ENCODE measurements at places on chromosomes 7 and 10.
A peak's percentile ranks its signal among the peaks of the same experiment; 100 is the strongest.

- no peak for DNase-seq
These were observed 290.5 kb upstream of the LRGUK start for GRCh38 chr7:133836666-133837065.

DNA sequence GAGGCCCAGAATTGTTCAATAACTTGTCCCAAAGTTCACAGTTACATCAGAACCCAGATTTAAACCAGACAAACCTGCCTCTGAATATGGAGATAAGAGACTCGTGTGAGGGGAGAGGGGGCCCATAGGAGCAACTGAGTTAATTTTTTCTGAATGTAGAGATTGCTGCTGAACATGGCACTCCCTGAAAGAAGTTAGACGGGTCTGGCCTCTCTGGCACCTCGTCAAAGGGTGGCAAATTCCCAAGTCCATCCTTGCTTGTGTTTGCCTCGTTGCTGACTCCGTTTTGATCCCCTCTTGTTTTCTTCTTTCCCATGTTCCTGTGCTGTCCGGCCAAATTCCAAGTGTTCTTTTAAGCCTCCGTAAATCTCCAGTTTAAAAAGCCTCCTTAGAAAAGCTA lies 35.2 kb upstream of the YAE1 start:
- no peak for DNase-seq

GRCh38 chr7:114722562-114722961 lies 199.3 kb upstream of the MDFIC start:
- no peak for DNase-seq

DNA sequence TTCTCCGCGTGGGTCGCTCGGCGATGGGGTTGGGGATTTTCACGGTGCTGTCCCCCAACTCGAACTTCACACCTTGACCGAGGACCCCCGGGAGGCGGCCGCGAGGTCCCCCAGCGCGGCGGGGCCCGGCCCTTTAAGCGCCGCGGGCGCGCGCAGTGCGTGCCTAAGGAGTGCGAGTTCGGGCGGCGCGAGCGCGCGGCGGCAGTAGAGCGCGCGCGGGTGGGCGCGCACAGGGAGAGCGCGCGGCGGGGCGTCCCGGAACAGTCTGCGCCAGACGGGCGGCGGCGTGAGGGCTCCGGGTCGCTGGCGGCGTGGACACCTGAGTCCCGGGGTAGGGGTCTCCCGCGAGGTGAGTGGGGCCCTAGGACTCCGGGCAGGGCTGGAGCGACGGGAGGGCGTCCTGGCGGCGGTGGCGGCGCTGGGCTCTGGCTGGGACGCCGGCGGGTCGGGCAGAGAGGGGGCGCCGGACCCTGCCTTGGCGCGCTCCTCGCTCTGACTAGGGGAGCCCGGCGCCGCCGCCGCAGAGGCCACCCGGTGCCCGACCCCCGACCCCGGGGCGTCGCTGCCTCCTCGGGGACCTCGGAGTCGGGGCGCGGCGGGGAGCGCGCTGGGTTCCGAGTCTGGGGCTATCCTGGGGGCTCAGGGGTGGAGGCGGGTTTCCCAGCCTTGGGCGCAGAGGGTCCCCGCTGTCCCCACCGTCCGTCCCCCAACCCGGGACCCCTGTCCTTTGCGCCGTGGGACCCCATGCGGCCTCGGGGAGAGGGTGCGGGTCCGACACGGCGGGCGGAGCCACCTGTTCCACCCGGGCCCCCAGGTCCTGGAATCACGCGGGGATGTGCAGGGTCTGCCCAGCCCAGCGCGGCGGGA lies at the start of gene PROSER2:
Gene PROSER2 (plus strand): TSS at position 235 of the 867 bp plus-strand sequence. CDS start 28,722 bp downstream, outside the sequence.
- peak; percentile 71 for DNase-seq
